ENCODE measurements at places on chromosomes 2 and 18. TPM values are rescaled to one million over a fixed set of nuclear protein-coding genes. Genes with fewer than 3 reads are reported as not detected.

The MTX2 gene
- total RNA-seq: 22.3 TPM

The STK39 gene
- total RNA-seq: 16.8 TPM

The RBFA gene
- 28.1 TPM for total RNA-seq

The PTPRM gene
- total RNA-seq: 100 TPM

The FEV gene
- not detected for total RNA-seq

The RTKN gene
- total RNA-seq: 15.8 TPM

The DYNAP gene
- total RNA-seq: not detected

The FTCDNL1 gene
- 0.53 TPM for total RNA-seq

The DSG1 gene
- not detected for total RNA-seq

The IL18RAP gene
- total RNA-seq: not detected

The NT5DC4 gene
- not detected for total RNA-seq

The ZNF514 gene
- total RNA-seq: 11.4 TPM

The ARMC9 gene
- 158 TPM for total RNA-seq

The IL1RL2 gene
- total RNA-seq: 2.2 TPM

The IGFBP5 gene
- 270 TPM for total RNA-seq

The UCN gene
- total RNA-seq: 0.50 TPM

The CASP10 gene
- 8.7 TPM for total RNA-seq

The CNTNAP5 gene
- not detected for total RNA-seq

The C1QL2 gene
- total RNA-seq: not detected

The INHBB gene
- 0.12 TPM for total RNA-seq

The MFSD2B gene
- under 0.01 TPM for total RNA-seq

The CACNB4 gene
- total RNA-seq: 1.3 TPM

The PROM2 gene
- 0.19 TPM for total RNA-seq

The MYL1 gene
- not detected for total RNA-seq

The SEMA4F gene
- total RNA-seq: 7.5 TPM

The SPATA3 gene
- not detected for total RNA-seq

The MXD1 gene
- 7.5 TPM for total RNA-seq

The APOB gene
- under 0.01 TPM for total RNA-seq

The COL4A4 gene
- 33.4 TPM for total RNA-seq

The SAG gene
- not detected for total RNA-seq

The ZAP70 gene
- not detected for total RNA-seq

The ADGRF3 gene
- total RNA-seq: 0.26 TPM

The CROCC2 gene
- total RNA-seq: under 0.01 TPM

The C1GALT1C1L gene
- total RNA-seq: 0.31 TPM

The DCC gene
- 0.13 TPM for total RNA-seq

The CERKL gene
- total RNA-seq: 0.13 TPM

The COLEC12 gene
- 24.0 TPM for total RNA-seq

The PMAIP1 gene
- total RNA-seq: 1.9 TPM

The ADAM23 gene
- 7.7 TPM for total RNA-seq

The STAT1 gene
- total RNA-seq: 97.4 TPM

The TOGARAM2 gene
- under 0.01 TPM for total RNA-seq

The GDF7 gene
- 1.3 TPM for total RNA-seq

The AP1S3 gene
- total RNA-seq: 22.6 TPM

The SNED1 gene
- 37.2 TPM for total RNA-seq
